ENCODE measurements at places on chromosomes 16 and 17.

DNA sequence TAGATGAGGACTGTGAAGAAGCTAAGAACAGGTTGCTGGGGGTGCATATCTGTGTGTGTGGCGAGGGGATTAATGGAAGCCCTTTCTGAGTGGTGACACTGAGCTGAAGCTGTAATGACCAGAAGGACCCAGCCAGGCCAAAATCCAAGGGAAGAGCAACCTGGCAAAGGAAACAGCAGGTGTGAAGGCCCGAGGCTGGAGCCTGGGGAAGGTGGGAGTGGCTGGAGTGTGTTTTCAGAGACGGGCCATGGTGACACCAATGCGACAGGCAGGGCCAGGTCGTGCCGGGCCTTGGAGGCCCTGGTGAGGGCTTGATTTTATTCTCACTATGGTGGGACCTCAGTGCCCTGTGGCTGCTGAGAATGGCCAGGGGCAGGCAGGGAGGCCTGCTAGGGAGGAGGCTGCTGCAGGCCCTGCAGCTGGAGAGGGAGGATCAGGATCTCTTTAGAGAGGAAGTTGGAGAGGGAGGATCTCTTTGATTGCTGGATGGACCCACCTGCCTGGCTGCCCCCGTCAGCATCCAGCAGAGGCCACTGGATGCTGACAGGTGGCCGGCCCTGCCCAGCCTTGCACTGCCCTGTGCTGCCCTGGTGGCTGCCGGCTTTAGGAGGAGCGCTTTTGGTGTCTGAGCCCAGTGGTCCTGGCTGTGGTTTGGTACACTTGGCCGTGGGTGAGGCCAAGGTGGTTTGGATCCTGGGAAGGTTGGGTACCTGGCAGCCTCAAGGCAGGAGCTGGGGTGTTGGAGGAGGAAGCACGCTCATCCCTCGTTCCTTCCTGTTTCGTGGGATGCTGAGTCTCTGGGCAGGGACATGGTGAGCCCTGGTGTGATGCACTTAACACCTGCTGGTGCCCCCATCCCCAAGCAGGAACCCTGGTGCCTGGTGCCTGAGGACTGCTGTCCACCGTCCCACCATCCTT lies 188.3 kb downstream of the SEC14L1 start:
- no peak for DNase-seq

- DNase-seq: no peak
Measured at GRCh38 chr16:23857881-23858269, 22.1 kb downstream of the PRKCB start.

- DNase-seq: no peak
Measured at GRCh38 chr16:85317704-85318103, 205.4 kb upstream of the CIBAR2 start.

DNA sequence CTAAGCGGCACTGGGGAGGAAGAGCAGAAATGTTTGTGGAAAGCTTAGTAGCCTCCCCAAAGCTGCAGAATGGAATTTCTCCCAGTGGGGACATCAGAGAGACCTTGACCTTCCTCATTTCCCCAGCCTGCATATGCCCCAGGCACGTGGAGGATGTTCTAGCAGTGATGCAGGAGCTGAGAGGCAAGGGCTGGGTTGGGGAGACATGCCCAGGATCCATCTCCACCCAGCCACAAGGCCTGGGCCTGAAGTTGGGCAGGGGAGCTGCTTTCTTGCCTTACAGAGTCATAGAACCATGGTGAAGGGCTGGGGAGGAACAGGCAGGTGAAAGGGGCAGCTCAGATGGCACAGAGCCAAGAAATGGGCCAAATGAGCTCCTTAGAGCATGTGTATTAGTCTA lies 104.0 kb downstream of the TMEM132E start:
- DNase-seq: no peak

DNA sequence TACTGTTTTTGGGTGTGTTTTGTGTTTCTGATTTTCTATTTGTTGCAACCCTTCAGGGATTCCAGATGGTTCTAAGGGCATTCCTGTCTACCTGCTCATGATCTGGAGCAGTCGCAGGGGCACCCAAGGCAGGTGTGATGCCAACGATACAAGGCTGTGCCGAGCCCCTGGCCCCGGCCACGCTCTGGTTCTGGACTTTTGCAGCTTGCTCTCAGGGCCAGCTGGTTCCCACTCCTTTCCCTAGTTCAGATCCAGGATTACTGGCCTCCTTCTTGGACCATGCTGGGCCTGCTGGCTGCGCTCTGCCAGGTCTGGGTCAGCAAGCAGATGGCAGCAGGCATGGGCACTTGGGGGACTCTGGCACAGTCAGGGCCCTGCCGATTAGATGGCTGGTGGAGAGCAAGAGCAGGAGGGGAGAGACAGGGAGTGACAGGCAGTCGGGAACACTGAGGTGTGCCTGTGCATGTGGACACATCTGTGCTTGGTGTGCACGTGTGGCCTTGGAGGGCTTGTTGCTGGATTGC lies 15.2 kb upstream of the RAP1GAP2 start:
- DNase-seq: no peak

GRCh38 chr17:21239680-21240368 lies 13.4 kb downstream of the NATD1 start:
- no peak for DNase-seq

DNA sequence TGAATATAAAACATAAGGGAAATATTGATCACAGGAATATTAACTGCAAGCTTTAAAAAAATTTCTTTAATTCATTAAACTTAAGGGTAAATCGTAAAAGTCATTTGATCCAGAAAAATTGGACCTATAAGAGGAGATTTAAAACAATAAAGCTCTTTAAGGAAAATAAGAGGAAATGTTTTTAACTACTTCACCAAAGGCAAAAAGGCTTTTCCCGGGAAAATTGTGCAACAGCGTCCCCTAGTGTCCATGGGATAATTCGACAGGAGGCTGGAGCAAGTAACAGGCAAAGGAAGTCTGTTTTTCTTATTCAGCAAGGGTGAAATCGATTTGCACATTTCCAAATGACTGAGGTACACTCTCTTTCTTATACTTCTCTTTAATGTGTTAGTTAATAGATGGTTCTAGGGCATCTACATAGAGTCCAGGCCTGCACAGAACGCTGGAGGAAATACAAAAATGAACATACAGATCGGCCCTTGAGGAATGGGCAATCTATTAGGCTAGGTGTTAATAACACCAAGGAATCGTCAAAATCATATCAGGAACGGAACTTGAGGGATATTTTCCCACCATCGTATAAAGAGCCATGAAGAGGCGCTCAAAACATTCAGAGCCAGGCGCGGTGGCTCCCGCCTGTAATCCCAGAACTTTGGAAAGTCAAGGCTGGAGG lies 61.4 kb downstream of the ZNF18 start:
- peak; percentile 38 for DNase-seq

- no peak for DNase-seq
Measured at GRCh38 chr17:27862004-27862403, 31.2 kb downstream of the LYRM9 start.

- no peak for DNase-seq
Measured at GRCh38 chr16:74871608-74872007, 97.0 kb upstream of the FA2H start.

- DNase-seq: no peak
Measured at GRCh38 chr17:34177642-34178041, 77.4 kb upstream of the CCL2 start.

- DNase-seq: no peak
Measured at GRCh38 chr16:2835638-2836493, 5.8 kb downstream of the ZG16B start.

GRCh38 chr16:22126037-22126558 lies 33.8 kb downstream of the VWA3A start:
- DNase-seq: no peak

GRCh38 chr16:83013071-83013470 lies 386.3 kb downstream of the CDH13 start:
- no peak for DNase-seq

GRCh38 chr17:6924208-6924607 lies 71.6 kb upstream of the ALOX12 start:
- no peak for DNase-seq

DNA sequence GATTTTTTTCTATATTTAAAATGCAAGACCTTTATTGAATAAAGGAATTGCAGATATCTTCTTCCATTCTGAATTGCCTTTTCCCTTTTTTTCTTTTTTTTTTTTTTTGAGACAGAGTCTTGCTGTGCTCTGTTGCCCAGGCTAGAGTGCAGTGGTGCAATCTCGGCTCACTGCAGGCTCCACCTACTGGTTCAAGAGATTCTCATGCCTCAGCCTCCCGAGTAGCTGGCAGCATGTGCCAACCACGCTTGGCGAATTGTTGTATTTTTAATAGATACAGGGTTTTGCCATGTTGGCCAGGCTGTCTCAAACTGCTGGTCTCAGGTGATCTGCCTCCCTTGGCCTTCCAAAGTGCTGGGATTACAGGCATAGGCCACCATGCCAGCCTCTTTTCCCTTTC lies 151.5 kb downstream of the CEP112 start:
- DNase-seq: no peak

DNA sequence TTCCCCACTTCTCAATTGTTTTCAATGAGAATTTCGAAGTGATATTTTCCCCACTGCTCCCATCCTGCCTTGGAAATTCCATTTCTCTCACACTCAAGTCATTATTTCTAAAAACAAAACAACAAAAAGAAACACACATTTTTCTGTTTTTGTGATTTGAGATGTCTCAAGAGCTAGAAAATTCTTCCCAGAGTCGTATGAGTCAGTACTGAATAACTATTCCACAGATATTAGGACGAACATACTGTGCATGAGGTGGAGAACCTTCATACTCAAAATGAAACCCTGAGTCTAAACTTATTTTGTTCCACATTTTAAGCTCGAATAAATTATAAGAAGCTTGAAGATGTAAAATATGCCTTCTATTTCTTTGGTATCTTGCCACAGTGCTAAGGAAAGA lies 204.6 kb downstream of the SLC39A11 start:
- no peak for DNase-seq

DNA sequence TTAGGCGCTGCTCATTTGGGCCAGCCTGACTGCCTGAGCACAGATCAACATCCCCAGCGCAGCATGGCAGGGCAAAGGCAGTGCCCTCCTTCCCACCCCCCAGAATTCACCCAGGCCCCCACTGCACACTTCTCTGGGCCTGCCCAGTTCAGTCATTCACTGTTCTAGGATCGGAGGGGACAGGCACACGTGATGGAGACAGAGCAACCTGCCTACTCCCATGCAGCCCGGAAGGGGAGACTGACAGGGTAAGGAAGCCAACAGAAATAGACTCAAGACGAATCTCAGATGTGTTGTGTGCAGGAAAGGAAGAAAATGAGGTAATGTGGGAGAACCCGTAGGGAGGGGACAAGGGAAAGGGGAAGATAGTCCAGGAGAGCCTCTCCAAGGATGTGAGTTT lies 59.2 kb upstream of the LYRM9 start:
- DNase-seq: no peak

GRCh38 chr17:4610162-4610561 lies 25.8 kb downstream of the SMTNL2 start:
- no peak for DNase-seq

- no peak for DNase-seq
Measured at GRCh38 chr16:81435567-81435966, 9.0 kb upstream of the CMIP start.

DNA sequence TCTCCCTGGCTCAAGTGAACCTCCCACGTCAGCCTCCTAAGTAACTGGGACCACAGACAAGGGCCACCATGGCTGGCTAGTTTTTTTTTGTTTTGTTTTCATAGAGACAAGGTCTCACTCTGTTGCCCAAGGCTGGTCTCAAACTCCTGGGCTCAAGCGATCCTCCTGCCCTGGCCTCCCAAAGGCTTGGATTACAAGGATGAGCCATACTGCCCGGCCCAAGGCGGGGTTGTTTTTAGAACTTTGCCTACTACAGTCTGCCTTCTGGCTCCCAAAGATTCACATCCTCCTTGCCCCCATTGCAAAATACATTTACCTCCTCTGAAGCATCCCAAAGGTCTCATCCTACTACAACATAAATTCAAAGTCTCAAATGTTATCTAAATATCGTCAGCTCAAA lies 49.5 kb upstream of the PHOSPHO1 start:
- DNase-seq: no peak

DNA sequence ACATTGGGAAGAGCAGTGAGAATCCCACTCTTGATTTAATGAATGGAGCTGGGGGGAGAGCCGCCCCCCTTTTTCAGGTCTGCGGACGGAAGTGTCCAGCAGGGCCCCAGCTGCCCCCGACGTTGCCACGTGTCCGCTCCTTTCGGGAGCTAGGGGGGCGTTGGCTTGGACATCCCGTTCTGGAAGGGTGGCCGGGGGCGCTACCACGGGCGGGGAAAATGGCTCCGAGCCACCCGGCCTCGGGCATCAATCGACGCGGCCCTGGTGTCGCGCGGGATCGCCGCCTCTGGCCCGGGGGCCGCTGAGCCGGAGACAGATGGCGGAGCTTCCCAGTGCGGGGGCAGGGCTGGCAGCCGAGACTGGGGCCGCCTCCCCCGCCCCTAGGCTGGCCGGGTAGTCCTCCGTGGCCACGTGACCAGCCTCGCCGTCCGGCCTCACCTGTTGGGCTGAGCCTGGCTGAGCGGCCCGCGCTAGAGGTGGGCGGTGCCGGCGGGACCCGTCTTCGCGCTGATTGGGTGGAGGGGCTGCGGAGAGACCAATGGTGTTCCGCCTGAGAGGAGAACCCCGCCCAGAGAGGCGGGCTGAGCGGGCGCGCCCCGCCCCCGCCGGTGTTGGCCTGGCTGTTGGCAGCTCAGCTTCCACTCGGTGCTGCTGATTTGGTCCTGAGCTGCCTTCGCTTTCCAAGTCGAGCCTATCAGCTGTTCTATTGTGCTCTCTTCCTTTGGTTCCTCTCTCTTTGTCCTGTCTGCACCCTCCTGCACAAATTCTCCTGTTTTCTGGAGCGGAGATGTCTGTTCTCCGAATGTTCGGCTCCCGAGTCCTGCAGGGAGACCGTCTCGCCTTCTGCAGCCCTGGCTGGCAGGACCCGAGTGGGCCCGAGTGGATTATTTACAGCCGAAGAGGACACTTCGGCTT lies 8.3 kb downstream of the HS3ST3B1 start:
- DNase-seq: peak; percentile 86

All from left renal cortex interstitium (tissue), 4 donors.